ENCODE measurements at places on chromosomes 7 and 10.

DNA sequence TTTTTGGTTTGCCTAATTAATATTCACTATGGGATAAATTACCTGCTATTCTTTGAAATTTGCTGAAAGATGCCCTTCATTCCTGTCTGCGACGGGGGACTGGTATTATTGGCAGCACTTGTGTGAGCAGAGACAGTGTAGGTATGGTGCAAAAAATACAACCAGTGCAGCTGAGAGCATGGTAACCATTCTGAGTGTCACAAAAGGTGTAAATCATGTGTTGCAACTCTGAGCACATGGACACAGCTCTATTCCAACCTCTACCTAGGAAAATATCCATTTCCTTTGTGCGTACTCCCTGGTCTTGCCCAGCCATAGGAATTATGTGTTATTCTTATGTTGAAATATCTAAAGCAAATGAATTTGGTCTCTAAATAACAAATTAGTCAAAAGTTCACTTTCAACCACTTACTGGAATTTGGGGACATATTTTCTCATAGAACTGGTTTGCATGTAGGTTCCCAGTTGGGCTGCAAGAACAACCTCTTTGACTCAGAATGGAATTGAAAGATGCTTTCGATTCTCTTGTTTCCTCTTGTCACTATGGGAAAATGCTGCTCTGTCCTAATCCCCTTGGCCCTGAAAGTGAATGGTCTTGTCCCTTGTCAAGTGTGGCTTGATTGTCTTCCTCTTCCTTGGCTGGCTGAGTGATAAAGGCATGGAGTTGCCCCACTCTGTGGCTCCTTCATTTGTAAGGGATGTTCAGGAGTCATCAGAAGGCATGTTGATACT, 57.0 kb downstream of the CELF2 start:
- no peak for DNase-seq

GRCh38 chr7:121574109-121574508, 178.0 kb upstream of the FAM3C start:
- DNase-seq, result no peak

DNA sequence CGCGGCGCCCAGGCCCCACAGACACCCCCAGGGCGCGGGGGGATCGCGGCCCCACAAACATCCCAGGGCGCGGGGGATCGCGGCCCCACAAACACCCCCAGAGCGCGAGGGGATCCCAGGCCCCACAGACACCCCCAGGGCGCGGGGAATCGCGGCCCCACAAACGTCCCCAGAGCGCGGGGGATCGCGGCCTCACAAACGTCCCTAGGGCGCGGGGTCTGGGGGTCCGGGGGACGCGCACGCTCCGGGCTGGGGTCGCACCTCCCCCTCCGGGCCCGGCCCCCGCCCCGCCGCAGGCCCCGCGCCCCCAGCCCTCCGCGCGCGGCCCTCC, 382 bp downstream of the DIP2C start:
- no peak for DNase-seq

GRCh38 chr10:7045891-7046599, 364.8 kb downstream of the SFMBT2 start:
- DNase-seq, result no peak

DNA sequence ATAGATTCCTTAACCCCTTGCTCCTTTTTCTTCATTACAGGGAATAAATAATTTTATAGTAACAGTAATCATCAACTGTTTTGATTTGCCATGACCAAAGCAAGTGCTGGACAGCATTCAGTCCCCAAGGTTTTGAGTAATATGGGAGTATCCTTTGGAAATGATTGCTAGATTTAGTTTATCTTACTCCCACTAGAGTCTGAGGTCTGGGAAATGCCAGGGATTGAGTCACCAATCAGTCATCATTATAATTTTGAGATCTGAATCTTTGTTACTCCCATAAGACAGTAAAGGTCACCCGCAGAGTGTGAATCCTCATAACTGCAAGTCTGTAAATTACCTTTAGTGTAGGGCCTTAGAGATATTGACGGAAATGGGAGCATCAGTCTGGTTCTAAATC, 133.7 kb upstream of the SEMA3E start:
- DNase-seq, result no peak

DNA sequence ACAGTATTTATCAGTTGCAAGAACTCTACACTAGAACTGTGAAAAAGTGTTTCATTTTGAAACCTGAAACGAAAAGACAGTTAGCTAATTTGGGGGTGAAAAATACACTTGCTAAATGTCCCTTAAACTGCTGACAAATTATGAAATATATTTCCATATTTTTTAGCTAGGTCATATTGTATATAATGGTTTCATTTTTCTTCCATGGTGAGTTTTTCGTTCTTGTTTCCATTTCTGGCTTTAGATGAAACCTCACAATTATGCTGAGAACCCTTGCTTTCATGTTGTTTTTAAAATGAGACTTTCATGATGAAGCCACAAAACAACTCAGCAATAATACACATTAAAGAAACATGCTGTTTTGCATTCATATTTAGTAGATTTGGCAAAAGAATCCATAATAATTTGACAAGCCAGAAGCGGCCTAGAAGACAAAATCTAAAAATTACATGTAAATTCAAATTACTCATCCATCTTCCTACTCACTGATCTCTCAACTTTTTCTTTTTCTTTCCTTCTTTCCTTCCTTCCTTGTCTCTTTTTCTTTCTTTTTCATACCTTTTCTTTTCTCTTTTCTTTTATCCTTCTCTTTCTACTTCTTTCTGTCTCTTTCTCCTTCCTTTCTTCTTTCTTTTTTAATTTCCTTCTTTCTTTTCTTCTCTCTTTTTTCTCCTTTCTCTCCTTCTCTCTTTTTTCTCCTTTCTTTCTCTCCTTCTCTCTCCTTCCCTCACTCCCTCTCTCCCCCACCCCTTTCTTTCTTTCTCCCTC, 46.5 kb upstream of the ITGB8 start:
- no peak for DNase-seq

- DNase-seq, result no peak
Observed at GRCh38 chr10:17154116-17154515, 24.5 kb upstream of the CUBN start.

- DNase-seq, result no peak
Observed at GRCh38 chr7:20146451-20146850, 70.7 kb downstream of the MACC1 start.

DNA sequence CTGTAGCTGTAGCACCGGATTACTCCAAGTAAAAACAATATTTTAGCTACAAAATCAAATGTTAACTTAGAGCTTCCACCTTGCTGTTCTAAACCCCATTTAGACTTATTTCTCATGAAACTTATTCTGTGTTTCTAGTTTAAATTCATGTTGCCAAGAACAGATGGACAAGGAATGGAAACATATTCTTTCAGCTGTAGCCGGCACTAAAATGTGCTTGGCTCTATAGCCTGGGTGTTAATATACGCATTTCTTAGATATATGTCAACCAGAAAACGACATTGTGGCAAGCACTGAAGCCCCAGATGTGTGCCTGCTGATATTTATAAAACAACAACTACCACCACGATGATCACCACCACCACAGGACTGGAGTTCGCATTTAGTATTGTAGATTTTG, 190.3 kb upstream of the ETV1 start:
- no peak for DNase-seq

DNA sequence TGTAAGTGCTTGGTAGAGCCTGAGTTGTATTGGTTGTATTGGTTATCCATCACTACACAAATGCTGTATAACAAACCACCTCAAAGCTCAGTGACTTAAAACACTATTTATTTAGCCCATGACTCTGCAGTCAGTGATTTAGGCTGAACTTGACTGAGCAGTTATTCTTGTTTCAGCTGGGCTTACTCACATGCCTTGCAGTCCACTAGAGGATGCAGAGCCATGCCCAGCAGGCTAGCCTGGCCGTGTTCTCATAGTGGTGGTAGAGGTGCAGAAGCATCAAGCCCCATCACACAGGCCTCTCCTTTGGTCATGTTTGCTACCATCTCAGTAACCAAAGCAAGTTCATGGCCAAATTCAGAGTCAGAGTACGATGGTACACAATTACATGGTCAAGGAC, 43.9 kb downstream of the LUC7L2 start:
- DNase-seq, result no peak

GRCh38 chr7:1742555-1743303, 72.7 kb downstream of the ELFN1 start:
- DNase-seq, result no peak

DNA sequence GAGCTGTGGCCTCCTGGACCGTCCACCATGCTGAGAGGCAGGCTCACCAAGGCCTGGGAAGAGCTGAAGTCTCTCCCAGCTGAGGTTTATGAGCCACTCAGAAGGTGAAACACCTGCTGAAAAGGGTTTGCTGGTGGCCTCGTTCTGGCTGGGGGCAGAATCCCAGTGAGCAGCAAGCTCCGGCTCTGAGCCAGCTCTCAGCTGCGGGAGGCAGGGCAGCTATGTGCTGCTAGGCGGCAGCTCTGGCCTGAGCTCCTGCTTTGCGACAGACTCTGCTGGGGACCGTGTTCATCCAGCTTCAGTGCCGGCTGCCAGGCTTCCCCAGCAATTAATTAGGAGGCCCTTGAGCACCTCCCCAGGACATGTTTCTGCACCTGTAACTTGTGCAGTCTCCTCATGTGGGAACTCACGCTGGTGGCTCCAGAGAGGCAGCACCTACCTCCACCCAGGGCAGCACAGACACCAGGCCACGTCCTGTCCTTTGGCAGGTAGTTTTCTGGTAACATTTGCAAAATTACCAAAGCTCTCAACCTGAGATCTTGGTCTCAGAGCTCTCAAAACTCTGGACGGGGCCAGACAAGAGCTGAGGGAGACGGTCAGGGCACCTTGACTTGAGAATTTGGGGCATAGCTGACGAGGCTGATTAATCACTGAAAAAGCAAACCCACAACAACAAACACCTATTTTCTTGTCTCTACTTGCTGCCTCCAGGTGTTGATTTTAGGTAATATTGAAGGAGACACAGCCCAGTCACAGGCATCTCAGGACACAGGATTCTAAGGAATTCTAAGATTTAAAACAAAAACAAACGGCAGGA, 185.0 kb downstream of the TCERG1L start:
- no peak for DNase-seq

GRCh38 chr10:59965899-59966650, 59.7 kb upstream of the CCDC6 start:
- no peak for DNase-seq

GRCh38 chr10:12608761-12609160, 259.4 kb downstream of the CAMK1D start:
- no peak for DNase-seq

DNA sequence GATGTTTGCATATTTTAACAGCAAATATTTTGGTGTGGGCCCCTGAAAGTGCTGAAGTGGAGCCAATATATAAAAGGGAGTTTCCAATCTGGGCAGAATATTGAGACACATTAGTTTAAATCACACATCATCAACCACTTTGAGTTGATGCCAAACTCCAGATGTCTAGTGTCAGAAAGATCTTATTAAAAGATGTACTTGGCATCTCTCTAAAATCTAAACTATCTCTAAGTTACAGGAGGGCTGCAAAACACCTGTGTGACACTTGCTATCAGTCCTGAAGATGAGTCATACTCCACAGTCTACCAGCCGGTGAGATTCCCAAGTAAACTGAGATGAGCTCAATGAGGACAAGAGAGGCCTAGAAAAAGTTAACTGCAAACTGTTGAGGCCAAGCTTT, 11.4 kb downstream of the JAZF1 start:
- DNase-seq, result no peak

DNA sequence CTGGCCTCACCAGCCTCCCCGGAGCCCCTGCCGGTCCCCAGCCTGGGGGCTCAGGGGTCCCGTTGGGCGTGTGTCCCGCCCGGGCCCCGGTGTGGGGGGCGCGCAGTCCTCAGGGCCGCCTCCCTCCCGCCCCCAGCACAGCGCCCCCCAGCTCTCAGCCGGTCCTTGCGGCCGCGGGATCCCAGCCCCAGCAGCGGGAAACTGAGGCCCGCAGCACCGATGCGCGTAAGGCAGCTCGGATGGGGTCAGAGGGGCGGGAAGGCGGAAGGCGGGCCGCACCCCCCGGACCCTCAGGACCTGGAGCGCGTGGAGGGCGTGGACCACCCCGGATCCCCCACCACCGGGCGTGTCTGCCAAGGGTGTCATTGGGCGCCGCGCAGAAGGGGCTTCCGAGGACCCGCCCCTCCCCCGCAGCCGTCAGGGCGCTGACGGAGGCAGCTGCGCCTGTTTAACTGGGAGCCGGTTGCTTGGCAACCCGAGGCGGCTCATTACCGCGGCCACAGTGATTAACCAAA, 14.9 kb downstream of the UNCX start:
- no peak for DNase-seq

GRCh38 chr7:131816391-131817007, 260.1 kb upstream of the PODXL start:
- DNase-seq, result no peak

DNA sequence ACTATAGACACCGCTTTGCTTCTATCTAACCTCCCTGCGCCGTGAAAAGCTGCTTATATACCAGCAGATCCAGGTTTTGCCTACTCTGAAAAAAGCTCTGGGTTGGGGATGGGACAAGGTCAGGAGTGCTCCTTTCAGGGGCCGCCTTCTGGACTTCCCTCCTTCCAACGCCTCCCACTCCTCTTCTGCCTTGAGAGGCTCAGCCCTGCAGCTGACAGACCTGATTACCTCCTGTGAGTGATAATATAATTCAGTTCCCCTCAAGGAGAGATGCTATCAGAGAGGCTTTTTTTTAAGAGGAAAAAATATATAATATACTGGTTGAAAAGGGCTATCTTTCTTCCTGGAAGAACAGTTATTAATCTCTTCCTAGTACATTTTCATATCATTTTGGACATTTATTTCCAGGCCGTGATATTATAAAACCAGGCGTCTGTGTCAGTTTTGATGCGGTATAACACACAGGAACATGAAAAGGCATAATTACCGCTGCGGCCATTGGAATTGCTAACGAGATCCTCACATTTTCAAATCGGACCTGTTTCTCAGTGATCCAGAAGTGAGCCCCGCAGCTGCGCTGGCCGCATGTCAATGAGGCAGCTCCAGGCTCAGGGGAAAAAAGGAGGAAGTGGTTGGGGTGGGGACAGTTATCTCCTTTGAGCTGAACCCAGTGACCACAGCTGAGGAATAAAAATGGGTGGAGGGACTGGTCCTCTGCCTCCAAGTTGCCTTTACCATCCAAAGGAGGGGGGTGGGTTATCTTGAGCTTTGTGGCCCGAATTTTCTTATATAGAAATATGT, 457.1 kb downstream of the TYW1 start:
- DNase-seq, result no peak

DNA sequence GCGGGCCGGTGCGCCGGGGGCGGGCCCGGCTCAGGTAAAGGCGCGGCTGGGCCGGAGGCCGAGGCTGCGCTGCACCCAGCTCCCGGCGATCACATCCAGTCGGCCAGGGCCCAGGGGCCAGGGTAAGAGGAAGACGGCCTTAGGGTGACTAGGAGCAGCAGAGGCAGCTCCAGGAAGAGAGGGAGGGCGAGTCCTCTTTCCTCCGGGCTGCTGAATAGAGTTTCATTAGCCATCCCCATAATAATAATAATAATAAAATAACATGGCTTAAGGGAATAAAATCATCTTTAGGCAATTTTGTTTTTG, 44.8 kb upstream of the CDK1 start:
- no peak for DNase-seq
